Activated CD4-positive, CD25-positive, alpha-beta regulatory T cell treated with anti-CD3 and anti-CD28 coated beads, Interleukin-2, amount 50 U/mL, for 24 hours (primary cell): ENCODE measurements at places on chromosomes 16 and 17.

- peak; percentile 33 for ATAC-seq
Observed at GRCh38 chr17:7323731-7324437, 5.3 kb downstream of the NEURL4 start.

GRCh38 chr16:86095131-86095752 lies 196.3 kb downstream of the IRF8 start:
- ATAC-seq, result no peak

DNA sequence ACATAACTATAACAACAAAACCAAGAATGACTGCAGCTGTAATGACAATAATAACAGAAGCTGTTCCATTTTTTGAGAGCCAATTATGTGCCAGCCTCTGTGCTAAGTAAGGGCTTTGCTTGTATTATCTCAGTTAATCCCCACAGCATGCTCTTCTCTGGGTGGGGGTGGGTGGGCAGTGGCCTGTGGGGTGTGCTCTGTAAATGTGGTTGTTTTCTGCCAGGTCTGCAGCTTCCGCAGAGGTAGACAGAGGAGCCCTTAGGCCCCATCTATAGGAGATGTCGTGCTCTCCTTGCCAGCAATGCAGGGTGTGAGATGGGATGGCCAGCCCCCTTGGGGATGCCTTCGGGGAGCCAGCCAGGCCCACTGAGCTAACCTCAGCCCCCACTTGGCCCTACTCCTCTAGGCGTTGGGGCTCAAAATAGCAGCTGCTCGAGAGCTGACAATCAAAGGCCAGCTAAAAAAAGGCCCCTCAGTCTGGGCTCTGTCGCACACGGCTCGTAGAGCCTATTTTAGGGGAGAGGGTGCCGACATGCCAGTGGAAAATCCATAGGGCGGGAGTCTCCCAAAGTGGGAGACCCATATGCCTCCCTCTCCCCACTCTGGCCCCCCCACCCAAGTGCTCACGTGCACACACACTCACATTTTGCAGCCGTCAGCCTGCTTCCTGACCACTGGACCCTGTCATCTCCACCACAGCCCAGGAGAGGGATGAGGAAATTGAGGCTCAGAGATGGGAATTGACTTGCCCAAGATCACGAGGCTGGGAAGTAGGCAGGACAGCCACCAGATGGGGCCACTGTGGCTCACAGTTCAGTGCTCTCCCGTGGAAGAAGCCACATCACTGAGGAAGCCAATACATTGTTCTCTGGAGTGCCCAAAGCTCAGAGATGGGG lies 15.8 kb downstream of the CDH16 start:
- no peak for ATAC-seq

- ATAC-seq, result no peak
Observed at GRCh38 chr17:20896153-20896649, 146.6 kb downstream of the USP22 start.

- ATAC-seq, result no peak
Observed at GRCh38 chr17:82937411-82938371, 97.9 kb upstream of the ZNF750 start.

- peak; percentile 60 for ATAC-seq
Observed at GRCh38 chr17:39239640-39240314, 14.0 kb upstream of the STAC2 start.

- ATAC-seq, result no peak
Observed at GRCh38 chr17:310111-311010, 42.2 kb downstream of the RPH3AL start.

GRCh38 chr16:67227567-67227921 lies 614 bp downstream of the TMEM208 start:
- no peak for ATAC-seq

DNA sequence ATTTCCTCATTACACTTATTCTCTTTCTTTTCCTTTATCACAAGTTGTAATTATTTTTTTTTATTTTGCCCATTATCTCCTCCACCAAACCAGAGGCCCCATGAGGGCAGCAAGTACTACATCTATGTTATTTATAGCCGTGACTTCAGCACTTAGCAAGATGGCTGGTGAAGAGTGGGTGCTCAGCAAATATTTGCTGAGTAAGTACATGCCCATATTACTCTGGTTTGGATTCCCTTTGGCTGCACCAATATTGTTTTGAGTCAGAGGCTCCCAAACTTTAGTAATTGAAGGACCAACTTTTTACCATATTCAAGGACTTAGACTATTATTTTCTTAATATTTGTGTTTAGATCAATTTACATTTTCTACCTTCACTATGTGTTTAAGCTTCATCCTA lies 83.2 kb downstream of the HS3ST2 start:
- ATAC-seq, result no peak

- ATAC-seq, result no peak
Observed at GRCh38 chr17:60300011-60300410, 91.9 kb downstream of the USP32 start.

GRCh38 chr16:25097276-25097975 lies 14.1 kb upstream of the LCMT1 start:
- no peak for ATAC-seq

- no peak for ATAC-seq
Observed at GRCh38 chr17:17547210-17547764, 44.2 kb downstream of the PEMT start.

GRCh38 chr16:81473066-81473488 lies 28.5 kb downstream of the CMIP start:
- no peak for ATAC-seq

- ATAC-seq, result no peak
Observed at GRCh38 chr17:41347869-41348760, 2.5 kb downstream of the KRT33A start.

- no peak for ATAC-seq
Observed at GRCh38 chr16:25006504-25007056, 8.6 kb downstream of the ARHGAP17 start.

- ATAC-seq, result no peak
Observed at GRCh38 chr17:13953841-13954240, 115.5 kb upstream of the COX10 start.

GRCh38 chr16:50505714-50506542 lies 42.3 kb upstream of the NKD1 start:
- ATAC-seq, result no peak

DNA sequence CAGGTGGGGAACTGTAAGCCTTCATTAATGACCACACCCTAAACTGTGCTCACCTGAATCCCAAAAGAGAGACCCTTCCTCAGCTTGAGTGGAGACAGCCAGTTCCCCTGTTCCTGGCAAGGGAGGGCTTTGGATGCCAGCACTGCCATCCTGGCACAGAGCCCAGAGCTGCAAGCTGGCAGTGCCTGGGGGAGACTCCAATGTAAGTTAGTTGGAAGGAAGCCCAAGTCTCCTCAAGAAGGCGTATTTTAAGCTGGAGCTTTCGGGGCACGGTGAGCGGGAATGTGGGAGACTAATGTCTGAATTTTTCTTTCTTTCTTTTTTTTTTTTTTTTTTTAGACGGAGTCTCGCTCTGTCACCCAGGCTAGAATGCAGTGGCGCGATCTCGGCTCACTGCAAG lies 4.7 kb downstream of the CDC42EP4 start:
- no peak for ATAC-seq

GRCh38 chr16:24526701-24527495 lies 12.5 kb upstream of the RBBP6 start:
- no peak for ATAC-seq

GRCh38 chr16:87441886-87442580 lies 49.9 kb downstream of the MAP1LC3B start:
- no peak for ATAC-seq

DNA sequence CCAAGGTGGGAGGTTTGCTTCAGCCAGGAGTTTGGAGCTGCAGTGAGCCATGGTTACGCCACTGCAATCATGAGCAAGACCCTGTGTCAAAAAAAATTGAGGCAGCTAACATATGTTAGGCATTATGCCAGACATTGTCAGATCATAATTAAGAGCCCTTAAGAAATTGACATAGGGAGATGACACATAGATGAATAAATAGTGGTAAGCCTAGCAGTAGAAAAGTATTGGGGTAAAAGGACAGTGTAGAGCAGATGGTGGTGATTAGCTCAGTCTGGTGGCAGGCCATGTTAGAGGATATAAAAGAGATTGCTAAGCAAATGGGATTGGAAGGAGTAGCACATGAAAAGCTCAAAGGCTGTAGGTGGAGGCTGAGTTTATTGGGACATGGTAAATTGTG lies 22.6 kb downstream of the SRCAP start:
- ATAC-seq, result no peak

DNA sequence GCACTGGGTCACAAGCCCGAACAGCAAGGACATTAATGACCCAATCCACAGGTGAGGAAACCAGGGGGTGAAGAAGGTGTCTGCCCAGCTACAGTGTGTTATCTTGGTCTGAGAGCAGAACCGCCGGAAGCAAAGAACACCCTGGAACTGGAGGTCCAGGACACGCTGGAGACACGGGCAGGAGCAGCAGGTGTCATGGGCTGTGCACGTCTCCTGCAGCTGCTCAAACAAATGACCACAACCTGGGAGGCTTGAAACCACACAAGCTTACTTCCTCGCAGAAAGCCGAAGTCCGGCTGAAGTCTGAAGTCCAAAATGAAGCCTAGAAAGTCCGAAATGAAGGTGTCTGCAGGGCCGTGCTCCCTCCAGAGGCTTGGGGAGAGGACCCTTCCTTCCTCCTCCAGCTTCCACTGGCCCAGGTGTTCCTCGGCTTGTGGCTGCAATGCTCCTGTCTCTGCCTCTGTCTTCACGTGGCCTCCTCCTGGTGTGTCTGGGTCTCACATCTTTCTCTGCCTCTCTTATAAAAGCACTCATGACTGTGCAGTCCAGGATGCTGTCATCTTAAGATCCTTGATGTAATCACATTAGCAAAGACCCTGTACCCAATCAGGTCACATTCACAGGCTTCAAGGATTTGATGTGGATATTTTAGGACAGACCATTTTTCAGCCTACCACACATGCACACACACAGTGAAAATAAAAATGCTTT lies 351.2 kb downstream of the C16orf95 start:
- no peak for ATAC-seq

DNA sequence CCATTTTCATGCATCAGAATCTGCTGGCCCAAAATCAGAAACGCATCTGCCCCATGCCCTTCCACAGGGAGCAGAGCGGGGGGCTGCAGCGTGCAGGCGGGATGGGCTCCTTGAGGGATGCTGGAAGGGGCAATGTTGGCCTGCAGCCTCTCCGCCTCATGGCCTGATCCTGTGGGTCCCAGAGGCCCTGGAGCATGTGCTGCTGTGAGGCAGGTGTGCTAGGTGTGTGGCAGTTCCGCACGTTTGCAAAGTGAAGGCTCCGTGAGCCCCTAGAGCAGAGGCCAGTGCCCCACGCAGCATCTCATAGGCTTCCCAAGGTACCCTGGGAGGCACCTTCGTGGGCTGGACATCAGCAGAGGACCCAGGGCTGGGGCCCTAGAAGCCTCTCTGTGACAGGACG lies 36.4 kb upstream of the CDH15 start:
- no peak for ATAC-seq

GRCh38 chr17:82402865-82403264 lies 15.3 kb upstream of the HEXD start:
- ATAC-seq, result no peak

DNA sequence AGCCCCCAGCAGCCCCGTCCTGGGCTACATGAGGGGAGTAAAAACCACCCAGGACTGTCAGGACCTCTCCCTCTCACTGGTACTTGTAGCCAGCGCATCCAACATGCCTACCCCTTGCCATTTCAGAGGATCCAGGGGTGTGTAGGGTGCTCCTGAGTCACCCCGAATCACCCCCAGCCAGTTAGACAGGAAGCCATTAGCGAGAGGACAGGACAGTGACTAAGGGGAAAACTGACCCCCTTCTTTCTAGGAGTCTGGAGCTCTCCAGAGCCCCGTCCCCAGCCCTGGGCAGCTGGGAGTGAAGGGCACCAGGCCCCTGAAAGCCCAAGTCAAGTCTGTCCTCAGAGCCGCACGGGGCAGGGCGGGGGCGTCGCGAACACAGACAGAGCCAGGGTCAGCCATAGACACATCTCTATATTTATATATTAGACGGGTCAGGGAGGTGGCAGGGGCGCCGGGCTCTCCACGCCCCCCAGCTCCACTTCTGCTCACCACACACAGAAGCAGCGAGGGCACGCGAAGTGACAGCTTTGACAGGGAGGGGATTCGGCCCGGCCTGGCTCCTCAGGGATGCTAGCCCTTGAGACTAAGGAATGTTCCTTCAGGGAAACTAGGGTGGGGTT lies 485 bp upstream of the GDPD3 start:
- ATAC-seq, result no peak

GRCh38 chr16:82758904-82759303 lies 132.1 kb downstream of the CDH13 start:
- ATAC-seq, result no peak

DNA sequence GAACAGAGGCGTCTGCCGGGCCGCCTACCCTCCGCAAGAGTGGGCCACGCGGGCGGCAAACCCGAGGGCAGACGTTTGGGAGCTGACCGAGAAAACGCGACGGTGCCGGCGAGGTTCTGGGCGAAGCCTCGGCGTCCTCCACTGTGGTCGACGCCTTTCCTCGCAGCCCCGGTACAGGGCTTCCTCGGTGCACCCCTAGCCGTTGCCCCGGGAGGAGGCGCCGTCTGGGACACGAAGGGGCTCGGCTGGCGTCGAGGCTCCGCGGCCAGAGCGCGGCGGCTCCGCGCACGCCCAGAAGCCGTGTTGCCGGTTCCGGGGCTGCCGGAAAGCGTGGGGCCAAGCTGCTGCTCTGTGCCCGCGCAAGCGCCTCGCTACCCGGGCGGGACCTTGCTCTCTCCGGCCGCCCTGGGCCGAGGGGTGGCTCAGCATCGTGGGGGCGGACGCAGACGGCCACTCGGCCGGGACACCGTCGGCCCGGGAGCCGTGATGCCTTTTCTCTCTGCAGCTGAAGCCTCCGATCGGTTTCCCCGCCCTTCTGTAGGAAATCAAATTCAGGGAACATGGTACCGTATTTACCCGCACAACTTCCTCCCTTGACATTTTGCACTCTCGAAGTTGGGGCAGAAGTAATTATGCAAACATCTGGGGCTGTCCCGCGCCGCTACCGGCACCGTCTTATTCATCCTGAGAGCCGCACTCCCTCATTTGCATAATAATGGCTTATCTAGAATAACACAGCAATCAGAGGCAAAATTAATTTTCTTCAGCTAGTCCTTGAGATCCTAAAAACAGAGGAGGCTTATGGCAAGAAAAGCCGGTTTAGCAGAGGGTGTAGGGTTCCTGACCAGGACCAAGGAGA lies 7.3 kb upstream of the CBX8 start:
- peak; percentile 96 for ATAC-seq

GRCh38 chr17:17609121-17609520 lies 17.6 kb upstream of the PEMT start:
- no peak for ATAC-seq

DNA sequence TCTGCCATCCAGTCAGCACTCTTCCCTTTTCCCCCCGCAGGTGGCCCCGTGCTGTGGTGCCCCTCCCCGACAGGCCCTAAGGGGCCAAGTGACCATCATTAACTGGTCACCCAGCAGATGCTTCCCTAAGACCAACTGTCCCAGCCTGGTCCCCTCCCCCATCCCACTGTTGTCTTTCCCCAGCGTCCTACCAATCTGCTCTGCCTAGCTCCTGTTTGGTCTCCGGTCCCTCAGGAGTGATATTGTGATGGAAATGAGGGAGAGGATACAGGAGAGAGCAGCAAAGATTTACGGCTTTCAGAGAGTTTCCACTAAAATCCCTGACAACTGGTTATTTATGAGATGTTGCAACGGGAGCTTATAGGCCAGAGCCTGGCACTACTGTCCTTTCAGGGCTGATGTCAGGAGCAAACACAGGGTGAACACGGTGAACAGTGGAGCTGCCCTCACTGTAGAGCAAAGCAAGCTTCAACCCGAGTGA lies 1.4 kb upstream of the TTLL6 start:
- ATAC-seq, result no peak

- ATAC-seq, result no peak
Observed at GRCh38 chr16:49338611-49339265, 34.9 kb upstream of the C16orf78 start.

- no peak for ATAC-seq
Observed at GRCh38 chr16:87424266-87424665, 32.1 kb downstream of the MAP1LC3B start.
